Stimulated activated naive CD8-positive, alpha-beta T cell treated with anti-CD3 and anti-CD28 coated beads, Interleukin-15, amount 100 ng/mL, for 72 hours (primary cell): ENCODE measurements at places on chromosomes 5 and 9.
A peak's percentile ranks its signal among the peaks of the same experiment; 100 is the strongest.

- no peak for DNase-seq
These were observed 31.4 kb upstream of the ERGIC1 start for GRCh38 chr5:172802567-172803176.

GRCh38 chr9:127518091-127518856 is 67.0 kb downstream of the LRSAM1 start:
- DNase-seq: no peak

GRCh38 chr5:72552041-72552557 is 44.9 kb upstream of the ZNF366 start:
- DNase-seq: no peak

DNA sequence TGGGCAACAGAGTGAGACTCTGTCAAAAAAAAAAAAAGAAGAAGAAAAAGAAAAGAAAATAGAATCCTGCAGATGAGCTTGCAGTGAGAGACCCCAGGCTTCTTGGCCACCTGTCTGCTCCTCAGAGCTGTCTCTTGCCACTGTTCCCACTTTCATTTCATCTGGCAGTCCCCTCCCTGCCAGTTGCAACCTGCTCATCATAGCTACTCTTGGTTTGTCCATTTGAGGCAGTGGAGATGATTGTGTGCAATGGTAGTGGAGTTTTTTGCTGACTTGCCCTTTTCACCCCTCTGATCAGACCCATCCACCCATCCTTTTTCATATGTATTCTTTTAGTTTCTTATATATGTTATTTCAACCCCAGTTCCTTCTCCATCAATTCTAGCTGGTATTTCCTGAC is 28.7 kb downstream of the ANKRD33B start:
- no peak for DNase-seq

DNA sequence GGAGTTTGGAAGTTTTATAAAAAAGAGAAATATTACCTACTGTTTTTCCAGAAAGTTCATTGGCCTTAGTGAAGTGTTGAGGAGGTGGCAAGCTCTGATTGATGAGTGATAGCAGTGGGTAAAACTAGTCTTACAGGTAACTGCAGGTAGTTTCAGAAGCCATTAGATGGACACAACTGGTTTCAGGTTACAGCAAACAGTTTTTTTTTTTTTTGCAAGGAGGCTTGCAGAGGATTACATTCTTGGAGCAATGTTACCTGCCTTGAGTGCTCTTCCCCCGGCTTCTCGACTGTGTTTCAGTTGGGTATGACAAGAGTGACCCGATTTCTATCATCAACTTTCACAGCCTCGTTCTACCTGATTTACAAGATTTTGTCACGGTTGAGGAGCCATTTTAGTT is 333.4 kb downstream of the YTHDC2 start:
- DNase-seq: no peak

GRCh38 chr5:177458912-177459350 is 12.3 kb downstream of the PRR7 start:
- DNase-seq: no peak

DNA sequence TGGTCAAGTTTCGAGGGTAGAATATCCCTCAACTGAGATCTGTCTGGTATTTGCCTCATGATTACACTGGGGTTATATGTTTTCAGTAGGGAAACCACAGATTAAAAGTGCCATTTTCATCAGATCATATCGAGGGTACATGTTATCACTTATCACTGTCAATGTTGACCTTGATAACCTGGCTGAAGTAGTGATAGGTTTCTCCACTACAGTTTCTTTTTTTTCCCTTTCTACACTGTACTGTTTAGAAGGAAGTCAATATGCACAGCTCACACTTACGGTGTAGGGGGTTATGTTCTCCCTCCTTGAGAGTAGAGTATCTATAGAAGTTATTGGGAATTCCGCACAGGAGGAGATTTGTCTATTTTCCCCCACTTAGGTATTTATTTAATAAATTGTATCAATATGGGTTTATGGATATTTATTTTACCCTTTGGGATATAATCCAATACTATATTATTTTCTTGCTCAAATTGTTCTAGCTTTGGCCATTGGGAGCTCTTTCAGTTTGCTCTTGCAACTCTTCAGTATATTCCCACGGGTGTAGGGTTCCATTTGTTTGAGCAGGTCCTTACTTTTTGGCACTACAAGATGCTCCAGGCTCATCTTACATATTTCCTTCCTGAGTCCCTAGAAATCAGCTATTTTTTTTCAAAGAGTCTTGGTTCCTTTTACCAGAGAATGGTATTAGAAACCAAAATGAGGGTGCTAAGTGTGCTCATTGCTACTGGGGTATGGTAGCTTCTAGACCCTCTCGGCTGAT is 444.5 kb downstream of the RAB3C start:
- no peak for DNase-seq

DNA sequence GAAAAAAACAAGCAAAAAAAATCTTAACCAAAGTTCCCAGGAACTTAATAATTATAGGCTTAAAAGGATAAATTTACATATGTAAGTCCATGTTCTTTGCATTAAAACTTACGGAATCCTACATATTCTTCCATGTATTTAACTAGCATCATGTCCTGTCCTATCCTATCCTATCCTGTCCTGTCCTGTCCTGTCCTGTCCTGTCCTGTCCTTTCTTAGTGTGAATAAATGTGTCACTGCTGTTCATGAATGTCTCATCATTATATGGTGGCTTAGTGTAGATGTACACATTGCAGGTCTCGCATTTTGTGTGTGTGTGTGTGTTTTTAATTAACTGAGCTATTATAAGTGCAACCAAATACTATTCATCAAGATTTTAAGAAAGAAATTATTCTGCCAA is 90.0 kb downstream of the TMEM167A start:
- no peak for DNase-seq

- DNase-seq: no peak
These were observed 1587.7 kb upstream of the NUDT12 start for GRCh38 chr5:105150323-105150722.

GRCh38 chr5:57693488-57694305 is 211.1 kb upstream of the ACTBL2 start:
- DNase-seq: no peak

GRCh38 chr9:93589688-93590087 is 13.3 kb downstream of the PHF2 start:
- no peak for DNase-seq

DNA sequence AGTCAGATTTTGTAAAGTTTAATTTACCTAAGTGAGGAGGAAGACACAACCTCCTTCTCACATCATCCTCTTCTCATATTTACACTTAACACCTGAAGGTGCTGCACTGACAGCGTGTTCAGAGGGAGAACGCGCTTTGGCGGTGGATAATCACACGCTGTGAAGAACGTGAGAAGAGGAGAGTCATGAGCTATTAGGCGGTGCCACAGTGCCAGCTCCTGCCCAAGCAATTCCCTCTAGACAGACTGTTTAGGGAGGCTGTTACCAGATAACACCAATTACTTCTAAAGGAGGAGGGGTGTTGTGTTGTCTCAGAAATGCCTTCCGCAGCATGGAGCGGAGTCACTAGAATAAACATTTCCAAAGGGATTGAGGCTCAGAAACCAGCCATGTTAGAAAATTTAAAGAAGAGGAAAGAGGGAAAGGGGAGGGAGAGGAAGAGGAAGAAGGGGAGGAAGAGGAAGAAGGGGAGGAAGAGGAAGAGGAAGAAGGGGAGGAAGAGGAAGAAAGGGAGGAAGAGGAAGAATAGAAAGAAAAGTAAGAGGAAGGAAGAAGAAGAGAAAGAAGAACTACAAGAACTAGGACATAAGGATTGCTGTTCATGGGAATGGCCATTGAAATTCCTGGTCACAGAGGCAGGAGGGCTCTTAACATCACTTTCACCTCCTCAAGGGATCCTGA is 37.3 kb upstream of the WWC1 start:
- DNase-seq: no peak

- no peak for DNase-seq
These were observed 350.2 kb downstream of the DTWD2 start for GRCh38 chr5:118637947-118638670.

- no peak for DNase-seq
These were observed 478 bp downstream of the TEX10 start for GRCh38 chr9:100352201-100352726.

DNA sequence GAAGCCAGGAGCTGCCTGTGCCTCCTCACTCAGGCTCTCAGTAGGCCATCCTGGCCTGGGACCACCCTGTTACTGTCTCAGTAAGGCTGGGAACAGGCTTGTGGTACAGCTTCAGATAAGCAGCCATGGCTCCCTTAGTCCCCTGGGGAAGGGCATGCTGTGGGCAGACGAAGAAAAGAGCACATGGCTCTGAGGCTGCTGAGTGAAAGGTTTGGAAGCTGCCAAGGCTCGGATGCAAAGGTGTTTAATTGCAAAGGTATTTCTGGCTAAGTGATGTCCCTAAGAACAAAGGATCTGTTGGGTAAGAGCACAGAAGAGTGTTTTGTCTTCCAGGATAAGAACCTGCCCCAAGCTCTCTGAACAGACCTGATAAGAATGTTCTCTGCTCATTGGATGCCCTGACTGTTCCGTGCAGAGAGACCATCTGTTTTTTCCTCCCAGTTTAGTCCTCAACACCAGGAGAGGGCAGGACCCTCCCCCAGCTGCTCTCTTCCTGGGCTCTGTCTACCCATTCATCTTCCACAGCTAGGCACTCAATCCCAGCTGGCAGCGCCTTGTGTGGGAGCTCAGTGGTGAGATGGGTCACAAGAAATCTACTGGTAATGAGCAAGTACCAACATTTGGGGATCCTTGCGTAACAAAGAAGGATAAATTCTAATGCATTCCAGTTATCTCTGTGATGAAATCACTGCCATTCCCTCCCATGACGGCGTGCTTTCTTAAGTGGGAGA is 17.7 kb downstream of the ANGPTL2 start:
- no peak for DNase-seq

DNA sequence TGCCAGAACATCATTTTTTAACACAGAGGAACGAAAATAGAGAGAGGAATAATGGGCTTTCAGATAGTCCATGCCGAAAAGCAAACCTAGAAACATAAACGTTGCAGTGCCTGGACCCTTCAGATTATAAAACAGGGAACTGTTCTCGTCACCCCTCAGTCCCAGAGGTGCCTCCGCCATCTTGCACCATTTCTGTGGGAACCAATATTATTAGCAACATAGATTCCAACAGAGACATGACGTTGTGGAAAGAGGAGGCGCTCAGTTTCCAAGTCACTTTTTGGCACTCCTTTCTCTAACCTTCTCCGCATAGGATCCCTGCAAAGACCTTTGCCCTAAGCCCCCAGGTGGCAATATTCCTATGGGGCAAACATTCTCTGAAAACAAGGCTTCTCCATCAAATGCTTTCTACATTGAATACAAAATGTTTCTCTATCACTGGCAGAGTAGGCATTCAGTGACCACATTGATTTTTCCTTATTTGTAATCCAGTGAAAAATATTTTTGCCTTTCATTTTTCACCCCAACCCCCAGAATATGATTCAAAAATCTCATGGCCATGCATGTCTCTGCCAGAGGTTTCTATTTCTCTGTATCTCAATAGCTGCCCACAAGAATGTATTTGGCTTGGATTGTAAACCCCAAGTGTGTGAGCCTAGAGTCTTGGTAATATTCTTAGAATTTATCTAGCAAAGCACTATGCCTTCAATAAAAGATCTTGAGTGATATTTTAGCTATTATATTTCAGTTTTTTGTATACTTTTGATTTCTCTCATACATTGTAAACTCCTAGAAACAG is 500.8 kb upstream of the WWC1 start:
- DNase-seq: no peak

GRCh38 chr9:18896531-18897179 is 136.4 kb downstream of the SAXO1 start:
- no peak for DNase-seq

- DNase-seq: peak; percentile 55
These were observed 18.0 kb downstream of the MGAT1 start for GRCh38 chr5:180784497-180785097.

- no peak for DNase-seq
These were observed 193.0 kb downstream of the PRR16 start for GRCh38 chr5:120657104-120657503.

- DNase-seq: peak; percentile 56
These were observed 56.6 kb downstream of the ADAM19 start for GRCh38 chr5:157518963-157519362.

GRCh38 chr5:139394654-139395566 is at the start of gene PROB1:
Gene PROB1, minus strand, starts transcription at chr5:139395104. Its CDS starts 23 bp downstream, at chr5:139395081.
- no peak for DNase-seq

GRCh38 chr5:23316060-23316591 is 191.3 kb upstream of the PRDM9 start:
- DNase-seq: no peak
